MCF 10A (cell line): ENCODE measurements at places on chromosomes 6 and 20.

DNA sequence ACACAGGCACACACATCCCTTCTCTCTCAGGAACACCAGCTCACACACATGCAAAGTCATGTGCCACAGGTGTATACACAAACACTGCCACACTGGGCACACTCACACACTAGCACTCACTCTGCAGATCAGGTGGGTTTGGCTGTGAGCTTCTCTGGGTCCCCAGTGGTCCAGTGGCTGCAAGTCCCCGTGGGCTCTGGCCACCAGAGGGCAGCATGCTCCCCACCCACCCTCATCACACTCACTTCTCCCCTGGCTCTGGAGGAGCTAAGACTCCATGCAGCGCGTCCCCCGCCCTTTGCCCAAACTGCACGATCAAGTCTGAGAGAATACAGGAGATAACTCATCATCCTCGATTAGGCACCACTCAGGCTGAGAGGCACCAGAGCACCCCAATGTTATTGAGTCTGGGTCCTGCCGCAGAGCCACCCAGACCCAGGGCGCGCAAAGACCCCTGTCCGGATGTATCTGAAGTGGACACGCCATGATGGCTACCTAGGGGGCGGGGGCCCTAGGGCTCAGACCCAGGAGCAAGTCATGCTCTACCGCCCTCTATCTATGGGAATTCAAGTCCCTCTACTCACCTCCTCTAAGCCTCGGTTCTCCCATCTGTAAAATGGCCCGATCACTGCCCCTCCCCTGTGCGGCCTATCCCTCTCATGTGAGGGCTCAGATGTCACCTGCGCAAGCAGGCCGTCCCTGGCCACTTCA is 90.5 kb downstream of the GRM4 start:
- peak; percentile 60 for DNase-seq

GRCh38 chr20:22986601-22987000 is 48.5 kb upstream of the SSTR4 start:
- DNase-seq = no peak

GRCh38 chr6:16928387-16928786 is 167.1 kb upstream of the ATXN1 start:
- no peak for DNase-seq

DNA sequence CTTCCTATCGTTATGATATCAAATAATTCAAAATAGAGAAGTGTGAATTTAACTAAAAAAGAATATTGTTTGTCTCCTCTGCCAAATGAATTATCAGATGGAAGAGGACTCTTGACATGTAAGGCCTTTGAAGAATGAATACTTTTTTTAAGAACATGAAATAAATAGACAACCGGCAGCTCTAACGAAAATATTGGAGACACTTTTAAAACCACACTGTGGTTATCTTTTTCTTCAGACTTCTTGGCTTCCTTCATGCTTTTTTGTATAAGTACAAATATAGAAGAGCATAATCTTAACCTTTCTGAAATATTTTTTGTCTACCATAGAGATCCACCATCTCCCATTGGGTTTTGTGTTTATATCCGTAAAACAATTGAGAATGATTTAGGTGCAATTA is 115.2 kb upstream of the SCGN start:
- DNase-seq = no peak

- no peak for DNase-seq
These were observed 487.6 kb upstream of the FLRT3 start for GRCh38 chr20:14824996-14825395.

- no peak for DNase-seq
These were observed 232.3 kb downstream of the GMPR start for GRCh38 chr6:16470502-16471221.

GRCh38 chr6:40587240-40588069 is at the start of gene LRFN2:
LRFN2 (minus strand) TSS chr6:40587364.
- peak; percentile 43 for DNase-seq

DNA sequence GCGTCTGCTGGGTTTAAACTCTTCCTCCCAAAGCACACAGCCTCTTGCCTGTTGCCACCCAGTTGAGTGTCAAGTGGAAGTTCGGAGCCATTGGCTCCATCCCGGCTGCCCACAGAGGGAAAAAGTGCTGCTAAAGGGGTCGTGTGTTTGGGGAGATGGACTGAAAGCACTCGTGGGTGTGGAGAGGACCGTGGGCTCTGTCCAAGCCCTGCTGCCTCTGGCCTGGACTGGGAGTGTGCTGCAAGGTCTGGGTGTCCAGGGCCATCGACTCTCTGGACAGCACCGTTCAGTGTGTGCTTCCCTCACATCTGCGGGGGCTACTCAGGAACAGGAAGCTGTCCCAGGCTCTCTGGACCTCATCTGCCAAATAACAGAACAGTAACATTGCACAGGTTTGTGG is 269.3 kb downstream of the DLL1 start:
- DNase-seq = no peak

DNA sequence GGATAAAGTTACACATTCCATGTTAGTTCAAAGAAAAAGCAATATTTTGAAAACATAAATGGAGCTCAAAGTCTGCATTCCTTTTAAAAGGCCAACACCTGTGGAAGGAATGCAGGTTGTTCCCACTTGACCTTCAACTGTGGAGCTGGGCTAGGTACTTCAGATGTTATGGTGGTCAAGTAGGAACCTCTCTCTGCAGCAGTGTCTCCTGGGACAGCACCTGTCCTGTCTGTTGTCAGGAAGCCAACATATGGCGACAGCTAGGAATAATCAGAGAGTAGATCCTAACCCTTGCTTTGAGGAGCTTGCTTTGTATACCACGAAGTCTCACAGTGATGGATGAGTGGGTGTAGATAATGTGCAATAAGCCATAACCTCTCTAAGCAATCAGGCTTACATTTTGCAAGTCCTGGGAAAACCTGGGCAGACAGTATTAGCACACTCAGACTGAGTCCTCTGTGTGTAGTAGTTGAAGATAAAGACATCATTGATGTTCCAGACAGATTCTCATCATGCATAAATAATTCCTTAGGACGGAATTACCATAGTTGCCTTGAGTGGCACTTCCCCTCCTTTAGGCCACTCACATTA is 347.5 kb downstream of the PRL start:
- DNase-seq = no peak

DNA sequence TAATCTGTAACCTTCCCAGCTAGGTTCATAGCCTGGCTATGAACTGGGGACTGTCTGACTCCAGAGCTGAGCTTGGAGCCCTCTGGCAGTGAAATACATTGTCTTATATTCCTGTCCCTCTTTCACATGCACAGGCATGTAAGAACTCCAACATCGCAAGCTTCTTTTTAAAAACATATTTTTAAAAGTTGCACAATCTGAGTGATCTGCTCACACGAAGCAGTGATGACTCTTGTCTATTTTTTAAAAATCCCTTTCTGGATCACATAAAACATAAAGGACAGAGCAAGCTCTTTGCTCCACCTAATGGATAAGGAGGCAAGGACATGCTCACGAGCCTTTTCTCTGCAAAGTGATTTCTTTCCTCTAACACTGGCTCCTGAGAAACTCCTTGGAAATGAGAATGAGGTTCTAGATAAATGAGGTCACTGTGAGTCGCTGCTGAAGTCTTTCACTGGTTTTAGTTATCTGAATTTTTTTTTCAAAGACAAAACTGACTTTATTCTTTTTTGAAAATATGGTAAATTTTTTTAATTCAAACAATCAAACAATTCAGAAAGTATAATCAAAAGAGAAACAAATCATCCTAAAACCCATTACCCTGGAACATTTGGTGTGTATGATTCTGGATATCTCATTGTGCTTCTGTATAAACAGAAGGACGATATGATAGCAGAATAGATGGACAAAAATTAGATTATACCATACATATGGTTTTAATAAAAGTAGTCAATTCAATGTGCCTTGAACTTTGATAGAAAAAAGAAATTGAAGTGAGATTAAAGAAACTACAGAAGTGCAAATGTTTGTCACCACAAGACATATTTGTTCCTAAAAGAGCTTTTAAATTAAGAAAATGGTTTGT is 30.8 kb downstream of the IL20RA start:
- peak; percentile 81 for DNase-seq

DNA sequence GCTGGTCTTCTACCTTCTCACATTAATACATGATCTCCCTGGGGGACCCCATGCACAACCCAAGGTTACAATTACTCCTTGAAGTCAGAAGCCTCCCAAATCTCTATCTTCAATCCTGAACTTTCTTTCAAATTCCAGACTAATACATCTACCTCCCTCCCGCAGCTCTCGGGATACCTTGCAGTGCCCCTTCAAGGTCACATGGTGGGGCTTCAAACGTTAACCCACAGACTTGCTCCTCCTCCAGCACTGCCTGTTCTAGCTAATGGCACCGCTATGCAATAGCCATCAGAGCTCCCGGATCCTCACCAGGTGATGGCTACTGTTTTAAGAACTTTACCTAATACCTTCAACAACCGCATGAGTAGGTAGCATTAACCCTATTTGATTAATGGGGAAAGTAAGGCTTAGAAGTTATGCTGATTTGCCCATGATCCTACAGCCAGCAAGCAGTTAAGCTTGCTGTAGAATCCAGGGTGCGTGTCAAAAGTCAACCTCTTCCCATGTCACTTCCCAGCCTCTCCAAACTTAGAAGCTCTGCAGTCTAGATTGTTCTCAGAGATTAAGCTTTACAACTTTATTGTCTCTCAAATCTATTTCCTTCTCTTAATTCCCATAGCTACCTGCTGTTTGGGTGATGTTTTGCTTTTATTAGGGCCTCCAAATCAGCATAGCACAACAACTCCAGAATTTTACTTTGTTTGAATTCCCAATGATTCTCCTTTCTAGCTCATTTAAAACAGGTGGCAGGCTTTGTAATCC is 44.7 kb downstream of the PLAGL1 start:
- no peak for DNase-seq

GRCh38 chr20:62914970-62915457 is 11.3 kb downstream of the DIDO1 start:
- DNase-seq = no peak
